ENCODE measurements at places on chromosomes 2 and 18. TPM values are rescaled to one million over a fixed set of nuclear protein-coding genes. Genes with fewer than 3 reads are reported as not detected.

GRCh38 chr2:66794551-66794950 lies 359.6 kb downstream of the MEIS1 start:
- no peak for DNase-seq

- peak; percentile 67 for DNase-seq
Measured at GRCh38 chr18:29586210-29586609, 1409.3 kb upstream of the CDH2 start.

- no peak for DNase-seq
Measured at GRCh38 chr2:29844713-29845326, 76.6 kb downstream of the ALK start.

DNA sequence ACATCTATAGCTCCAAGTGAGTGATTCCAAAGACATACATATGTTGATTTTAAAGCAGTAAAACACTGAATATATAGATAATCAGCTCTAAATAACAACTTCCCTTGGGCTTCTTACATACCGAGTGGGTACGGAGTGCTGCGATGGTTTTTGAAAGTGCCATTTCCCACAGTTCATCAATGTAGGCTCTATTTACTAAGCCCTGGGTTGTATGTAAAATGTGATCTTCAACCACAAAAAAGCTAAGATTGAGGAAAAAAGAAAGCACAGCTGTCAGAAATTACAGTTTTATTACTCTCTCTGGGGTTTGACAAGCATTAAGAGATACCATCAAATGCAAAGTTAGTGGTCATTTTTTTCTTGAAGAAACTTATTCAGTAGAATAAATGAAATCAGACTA lies 312.8 kb downstream of the EXOC6B start:
- no peak for DNase-seq

- DNase-seq = no peak
Measured at GRCh38 chr18:35526495-35527059, 28.8 kb upstream of the INO80C start.

GRCh38 chr2:66236816-66237802 lies 197.8 kb upstream of the MEIS1 start:
- DNase-seq = no peak

GRCh38 chr2:177164584-177165052 lies 48.0 kb upstream of the HNRNPA3 start:
- DNase-seq = peak; percentile 85

- DNase-seq = no peak
Measured at GRCh38 chr2:234451852-234452625, 44.8 kb downstream of the ARL4C start.

GRCh38 chr2:224924631-224925030 lies 117.6 kb downstream of the DOCK10 start:
- DNase-seq = no peak

GRCh38 chr2:95392730-95393455 lies 9.6 kb upstream of the FAHD2A start:
- peak; percentile 56 for DNase-seq

DNA sequence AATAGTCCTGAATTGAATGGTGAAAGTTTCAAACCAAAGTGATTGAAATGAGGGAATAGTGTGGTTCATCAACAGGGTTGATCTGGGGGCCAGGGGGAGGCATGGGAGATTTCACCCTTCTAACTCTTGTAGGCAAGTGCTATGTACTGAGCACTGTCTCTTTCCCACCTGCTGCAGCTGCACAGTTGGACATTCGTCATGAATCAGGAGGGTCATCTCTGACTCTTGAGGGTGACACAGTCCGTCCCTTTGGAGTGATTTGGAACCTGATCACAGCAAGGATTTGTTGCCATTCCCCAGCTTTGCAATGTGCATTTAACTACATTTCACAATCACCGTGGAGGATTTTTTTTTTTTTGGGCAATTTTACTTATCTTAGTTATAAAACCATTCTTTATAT lies 224.6 kb downstream of the PHLPP1 start:
- DNase-seq = no peak

DNA sequence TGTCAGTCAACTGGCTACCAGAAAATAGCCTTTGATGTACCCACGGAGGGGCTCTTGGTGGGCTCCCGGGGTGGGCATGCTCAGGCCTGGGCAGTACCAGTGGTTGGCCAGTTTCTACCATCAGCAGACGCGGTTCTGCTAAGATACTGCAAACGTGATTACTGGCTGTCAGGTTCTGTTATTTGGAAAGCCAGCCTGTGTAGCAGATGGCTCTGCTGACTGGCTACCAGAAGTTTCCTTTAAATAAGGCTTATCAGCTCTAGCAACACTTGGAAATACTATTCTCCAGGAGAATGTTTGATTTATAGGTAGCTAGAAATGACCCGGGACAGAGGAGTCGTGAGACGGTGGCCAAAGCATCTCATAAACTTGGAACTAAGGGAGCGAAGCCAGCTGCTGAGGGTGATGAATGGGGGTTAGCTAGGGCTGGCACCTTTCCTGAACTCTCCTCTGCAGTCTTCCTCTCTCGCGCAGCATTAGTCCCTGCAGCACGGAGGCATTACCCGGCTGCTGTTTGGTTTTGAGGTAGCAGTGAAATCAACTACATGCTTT lies 171.9 kb downstream of the AGAP1 start:
- no peak for DNase-seq

DNA sequence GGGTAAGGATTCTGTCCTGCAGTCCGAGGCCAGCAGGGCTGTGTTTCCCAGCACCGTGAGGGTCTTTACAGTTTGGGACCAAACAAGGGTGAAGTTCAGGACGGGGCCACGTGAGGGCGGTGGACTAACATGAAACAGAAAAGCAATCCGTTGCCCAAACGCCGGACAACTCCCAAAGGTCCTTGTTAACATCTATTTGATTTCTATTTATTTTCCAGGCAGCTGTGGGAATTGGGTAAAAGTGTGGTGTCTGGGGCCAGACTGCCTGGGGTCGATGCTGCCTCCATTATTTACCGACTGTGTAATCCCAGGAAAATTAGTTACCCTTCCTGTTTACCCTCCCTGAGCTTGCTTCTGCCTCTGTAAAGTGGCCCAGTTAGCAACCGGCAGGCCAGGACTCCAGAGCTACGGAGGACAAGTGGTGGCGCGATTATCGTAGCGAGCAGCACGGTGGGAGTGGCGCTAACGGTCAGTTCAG lies 66.3 kb upstream of the TCF7L1 start:
- peak; percentile 93 for DNase-seq

GRCh38 chr2:80300346-80300745 lies 4.2 kb downstream of the LRRTM1 start:
- no peak for DNase-seq

DNA sequence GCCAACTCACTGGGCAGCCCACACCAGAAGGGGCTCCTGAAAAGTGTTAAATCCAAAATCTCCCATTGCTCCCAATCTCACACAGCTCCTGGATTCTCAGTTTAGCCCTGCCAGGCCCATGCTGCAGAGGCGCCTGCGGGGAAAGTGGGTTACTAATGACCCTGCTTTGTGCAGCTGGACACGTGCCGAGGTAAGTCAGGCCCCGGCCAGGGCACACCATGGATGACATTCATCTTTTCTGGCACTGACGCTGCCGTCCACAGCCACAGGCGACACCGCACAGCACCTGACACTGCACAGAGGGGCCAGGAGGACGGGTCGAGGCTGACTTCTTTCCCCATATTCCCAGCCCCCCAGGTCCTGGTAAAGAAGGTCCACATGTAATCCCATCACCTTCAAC lies 193.5 kb downstream of the EIPR1 start:
- no peak for DNase-seq

DNA sequence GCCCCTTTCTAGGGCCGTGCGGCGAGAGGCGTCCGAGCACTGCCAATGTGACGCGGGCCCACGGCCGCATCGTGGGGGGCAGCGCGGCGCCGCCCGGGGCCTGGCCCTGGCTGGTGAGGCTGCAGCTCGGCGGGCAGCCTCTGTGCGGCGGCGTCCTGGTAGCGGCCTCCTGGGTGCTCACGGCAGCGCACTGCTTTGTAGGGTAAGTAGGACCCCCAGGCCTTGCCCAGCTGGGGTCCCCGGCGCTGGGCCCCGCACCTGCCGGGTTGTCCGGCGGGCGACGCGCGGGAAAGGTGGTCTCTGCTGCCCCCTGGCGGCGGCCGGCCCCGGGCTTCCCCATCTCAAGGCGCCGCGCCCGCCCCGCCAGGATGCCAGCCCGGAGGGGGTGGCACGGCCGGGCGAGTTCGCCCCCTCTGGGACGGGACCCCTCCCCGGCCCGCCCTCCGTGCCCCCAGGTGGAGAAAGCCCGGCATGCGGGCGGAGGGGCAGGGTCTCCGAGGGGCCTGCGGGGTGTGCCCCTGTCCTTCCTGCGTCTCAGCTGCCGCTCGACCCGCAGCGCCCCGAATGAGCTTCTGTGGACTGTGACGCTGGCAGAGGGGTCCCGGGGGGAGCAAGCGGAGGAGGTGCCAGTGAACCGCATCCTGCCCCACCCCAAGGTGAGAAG lies 1.9 kb downstream of the PRSS56 start:
- peak; percentile 71 for DNase-seq

- no peak for DNase-seq
Measured at GRCh38 chr18:42480441-42480840, 525.4 kb downstream of the PIK3C3 start.

- DNase-seq = no peak
Measured at GRCh38 chr2:44215827-44216226, 47.2 kb downstream of the PPM1B start.

DNA sequence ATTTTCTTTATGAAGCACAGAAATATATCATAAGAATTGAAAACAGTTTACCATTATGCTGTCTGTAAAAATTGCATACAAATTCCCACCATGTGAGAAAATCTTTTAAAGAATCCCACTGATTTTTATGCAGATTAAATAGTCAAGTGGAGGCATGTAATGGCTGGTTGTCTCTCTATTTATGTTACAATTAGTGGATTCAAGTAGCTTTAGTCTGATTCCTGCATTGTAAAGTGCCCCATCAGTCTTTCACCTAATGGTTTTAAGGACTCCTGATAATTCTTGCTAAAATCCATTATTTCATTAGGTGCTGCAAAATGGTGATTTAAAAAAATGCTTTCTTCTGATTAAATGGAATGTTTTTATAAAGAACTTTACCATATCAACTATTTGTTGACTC lies 148.4 kb upstream of the MYO3B start:
- DNase-seq = no peak

DNA sequence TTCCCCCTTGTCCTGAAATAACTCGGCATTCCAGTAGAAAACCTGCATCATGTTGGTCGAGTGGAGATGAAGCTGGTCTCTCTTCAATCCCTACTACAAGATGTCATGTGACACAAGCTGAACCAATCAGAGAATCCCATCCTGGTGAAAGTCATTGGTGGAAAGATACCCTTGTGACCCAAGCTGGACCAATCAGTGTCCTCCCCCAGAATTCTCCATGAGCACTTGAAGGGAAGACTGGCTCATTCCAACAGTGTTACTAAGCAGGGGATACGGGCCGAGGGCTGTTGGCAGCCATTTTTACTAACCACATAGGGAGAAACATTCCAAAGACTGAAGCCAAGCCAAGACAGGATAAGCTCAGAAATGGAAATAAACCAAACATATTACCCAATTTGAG lies 298.3 kb downstream of the ICOS start:
- no peak for DNase-seq

GRCh38 chr2:128448331-128449225 lies 129.9 kb upstream of the HS6ST1 start:
- DNase-seq = no peak

DNA sequence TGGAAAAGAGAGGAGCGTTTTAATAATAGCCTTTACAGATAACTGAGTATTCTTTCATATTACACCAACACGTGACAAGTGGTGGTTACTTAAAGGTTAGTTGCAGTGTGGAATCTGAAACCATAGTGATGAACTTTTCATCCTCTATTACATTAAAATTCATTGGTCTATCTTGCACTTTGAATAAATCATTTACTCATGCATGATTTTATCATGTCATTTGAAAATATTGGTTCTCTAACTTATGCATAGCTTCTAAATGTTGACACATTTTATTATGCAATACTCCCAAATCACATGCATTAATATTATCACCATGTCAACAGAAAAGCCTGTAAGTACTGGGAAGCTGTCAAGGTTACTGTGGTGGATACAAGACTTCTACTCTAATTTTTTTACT lies 1432.2 kb downstream of the LRP1B start:
- no peak for DNase-seq

- DNase-seq = no peak
Measured at GRCh38 chr2:197975931-197976519, 171.6 kb downstream of the PLCL1 start.

- no peak for DNase-seq
Measured at GRCh38 chr18:1499265-1499664, 594.6 kb downstream of the ADCYAP1 start.

DNA sequence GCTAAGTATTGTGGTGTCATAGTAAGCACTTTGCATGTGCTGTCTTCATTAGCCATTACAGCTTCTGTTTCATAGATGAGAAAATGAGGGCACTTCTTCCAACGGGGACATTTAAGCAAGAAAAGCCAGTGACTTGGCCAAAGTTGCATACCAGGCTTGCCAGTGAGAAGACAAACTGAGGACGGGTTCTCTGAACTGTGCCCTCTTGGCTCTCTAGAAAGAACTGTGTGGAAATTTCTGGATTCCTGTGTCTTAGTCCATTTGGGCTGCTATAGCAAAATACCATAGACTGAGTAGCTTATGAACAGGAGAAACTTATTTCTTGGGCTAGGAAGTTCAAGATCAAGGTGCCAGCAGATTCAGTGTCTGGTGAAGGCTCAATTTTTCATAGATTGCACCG lies 13.3 kb downstream of the CTIF start:
- DNase-seq = no peak

- DNase-seq = no peak
Measured at GRCh38 chr2:72276876-72277275, 129.2 kb upstream of the CYP26B1 start.

DNA sequence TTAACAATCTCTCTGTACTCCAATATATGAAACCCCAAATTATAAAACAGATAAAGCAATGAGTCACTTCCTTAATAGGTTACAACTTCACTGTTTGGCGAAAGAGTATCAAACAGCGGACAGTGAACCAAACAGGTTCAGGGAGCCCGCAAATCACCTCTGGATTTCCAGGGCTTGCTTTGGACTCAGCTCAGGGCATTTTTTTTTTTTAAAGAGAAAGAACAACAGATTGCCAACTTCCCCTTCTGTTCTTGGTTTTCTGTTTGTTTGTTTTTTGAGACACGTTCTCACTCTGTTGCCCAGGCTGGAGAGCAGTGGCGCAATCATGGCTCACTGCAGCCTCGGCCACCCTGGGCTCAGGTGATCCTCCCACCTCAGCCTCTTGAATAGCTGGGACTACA lies 52.7 kb downstream of the ABCB11 start:
- DNase-seq = no peak

The CDCA7 gene
- total RNA-seq = 66.6 TPM

The MCFD2 gene
- total RNA-seq = 68.1 TPM

The SPR gene
- total RNA-seq = 13.0 TPM

The TEKT4 gene
- total RNA-seq = not detected

The CD226 gene
- 0.23 TPM for total RNA-seq

The ASXL3 gene
- 0.35 TPM for total RNA-seq

The KCNK3 gene
- total RNA-seq = 0.30 TPM

The B3GNT7 gene
- 151 TPM for total RNA-seq

The D2HGDH gene
- total RNA-seq = 26.8 TPM

The TACR1 gene
- total RNA-seq = 0.23 TPM

The PLCL1 gene
- 0.11 TPM for total RNA-seq

The OR6B2 gene
- total RNA-seq = not detected

The RANBP2 gene
- 90.4 TPM for total RNA-seq

The SERPINB12 gene
- total RNA-seq = not detected

The SNTG2 gene
- 27.8 TPM for total RNA-seq

The RNF144A gene
- 12.8 TPM for total RNA-seq
